ENCODE measurements at places on chromosomes 16 and 17. TPM values are rescaled to one million over a fixed set of nuclear protein-coding genes. Genes with fewer than 3 reads are reported as not detected.

- no peak for DNase-seq
Observed at GRCh38 chr17:69466905-69467667, 52.6 kb downstream of the MAP2K6 start.

The ORAI3 gene
- 20.8 TPM for total RNA-seq

- DNase-seq, result no peak
Observed at GRCh38 chr16:79307214-79307613, 293.3 kb downstream of the MAF start.

- DNase-seq, result no peak
Observed at GRCh38 chr16:78932355-78932943, 668.1 kb downstream of the MAF start.

GRCh38 chr16:69013991-69014390 lies 91.5 kb upstream of the HAS3 start:
- DNase-seq, result no peak

GRCh38 chr16:11329071-11329491 lies 16.2 kb upstream of the RMI2 start:
- DNase-seq, result no peak

The CCL13 gene
- total RNA-seq, result not detected

- peak; percentile 10 for DNase-seq
Observed at GRCh38 chr17:82917699-82918345, 78.0 kb upstream of the ZNF750 start.
